ENCODE measurements at places on chromosomes 2 and 18. TPM values are rescaled to one million over a fixed set of nuclear protein-coding genes. Genes with fewer than 3 reads are reported as not detected.

The TLX2 gene
- not detected for polyA plus RNA-seq

The WDR35 gene
- 2.3 TPM for polyA plus RNA-seq

The RIT2 gene
- polyA plus RNA-seq: not detected

The COL4A4 gene
- polyA plus RNA-seq: 0.44 TPM

The TEKT4 gene
- polyA plus RNA-seq: not detected

The KCNG2 gene
- not detected for polyA plus RNA-seq

The FOXI3 gene
- polyA plus RNA-seq: not detected

The RNF103 gene
- polyA plus RNA-seq: 8.5 TPM

The SGPP2 gene
- polyA plus RNA-seq: 1.7 TPM

The KRTCAP3 gene
- 65.2 TPM for polyA plus RNA-seq

The ILKAP gene
- 37.1 TPM for polyA plus RNA-seq

The GALR1 gene
- polyA plus RNA-seq: not detected

The PLEKHA3 gene
- 3.8 TPM for polyA plus RNA-seq

The EVA1A gene
- polyA plus RNA-seq: 2.1 TPM

The NMS gene
- not detected for polyA plus RNA-seq

The ANKRD12 gene
- 10.0 TPM for polyA plus RNA-seq

The DCDC2C gene
- polyA plus RNA-seq: not detected

The PROKR1 gene
- not detected for polyA plus RNA-seq

The LRRC30 gene
- not detected for polyA plus RNA-seq

The ARL4C gene
- 7.6 TPM for polyA plus RNA-seq

The TCF7L1 gene
- polyA plus RNA-seq: 4.9 TPM

The GPD2 gene
- 6.2 TPM for polyA plus RNA-seq

The WBP1 gene
- 82.4 TPM for polyA plus RNA-seq

The TUBB8B gene
- polyA plus RNA-seq: not detected

The IL36A gene
- 9.7 TPM for polyA plus RNA-seq

The ITGA4 gene
- 0.45 TPM for polyA plus RNA-seq

The CBLN2 gene
- 0.20 TPM for polyA plus RNA-seq

The REG3G gene
- polyA plus RNA-seq: 0.40 TPM

The UNC50 gene
- 16.6 TPM for polyA plus RNA-seq

The CROCC2 gene
- polyA plus RNA-seq: not detected

The C2orf76 gene
- polyA plus RNA-seq: 20.3 TPM

The BCL2 gene
- polyA plus RNA-seq: 1.5 TPM

The LTBP1 gene
- 11.0 TPM for polyA plus RNA-seq

The SLC30A3 gene
- not detected for polyA plus RNA-seq

The FOXD4L1 gene
- polyA plus RNA-seq: not detected

The FAM237A gene
- not detected for polyA plus RNA-seq

The TTN gene
- polyA plus RNA-seq: 0.31 TPM

The RUFY4 gene
- 0.12 TPM for polyA plus RNA-seq

The SIX2 gene
- polyA plus RNA-seq: 3.8 TPM

The FSHR gene
- polyA plus RNA-seq: not detected

The SNTG2 gene
- 1.1 TPM for polyA plus RNA-seq

The PGAP1 gene
- polyA plus RNA-seq: 1.6 TPM

The TP53I3 gene
- polyA plus RNA-seq: 23.7 TPM

The MALL gene
- polyA plus RNA-seq: 2.3 TPM

The C2orf80 gene
- polyA plus RNA-seq: not detected

The TMBIM1 gene
- polyA plus RNA-seq: 119 TPM

The SCYGR4 gene
- polyA plus RNA-seq: not detected

The CCT4 gene
- 75.5 TPM for polyA plus RNA-seq

The HS6ST1 gene
- polyA plus RNA-seq: 10.5 TPM

The ACP1 gene
- 123 TPM for polyA plus RNA-seq

The DSG1 gene
- polyA plus RNA-seq: 0.03 TPM

The TMEM169 gene
- polyA plus RNA-seq: 0.05 TPM

The KLHL29 gene
- 3.0 TPM for polyA plus RNA-seq

The DLX1 gene
- polyA plus RNA-seq: not detected

Data from stomach (tissue), 19 donors.